Omental fat pad (tissue), 4 donors: ENCODE measurements at places on chromosomes 12 and 14.

- no peak for DNase-seq
Observed at GRCh38 chr12:3604748-3605586, 114.0 kb downstream of the PRMT8 start.

DNA sequence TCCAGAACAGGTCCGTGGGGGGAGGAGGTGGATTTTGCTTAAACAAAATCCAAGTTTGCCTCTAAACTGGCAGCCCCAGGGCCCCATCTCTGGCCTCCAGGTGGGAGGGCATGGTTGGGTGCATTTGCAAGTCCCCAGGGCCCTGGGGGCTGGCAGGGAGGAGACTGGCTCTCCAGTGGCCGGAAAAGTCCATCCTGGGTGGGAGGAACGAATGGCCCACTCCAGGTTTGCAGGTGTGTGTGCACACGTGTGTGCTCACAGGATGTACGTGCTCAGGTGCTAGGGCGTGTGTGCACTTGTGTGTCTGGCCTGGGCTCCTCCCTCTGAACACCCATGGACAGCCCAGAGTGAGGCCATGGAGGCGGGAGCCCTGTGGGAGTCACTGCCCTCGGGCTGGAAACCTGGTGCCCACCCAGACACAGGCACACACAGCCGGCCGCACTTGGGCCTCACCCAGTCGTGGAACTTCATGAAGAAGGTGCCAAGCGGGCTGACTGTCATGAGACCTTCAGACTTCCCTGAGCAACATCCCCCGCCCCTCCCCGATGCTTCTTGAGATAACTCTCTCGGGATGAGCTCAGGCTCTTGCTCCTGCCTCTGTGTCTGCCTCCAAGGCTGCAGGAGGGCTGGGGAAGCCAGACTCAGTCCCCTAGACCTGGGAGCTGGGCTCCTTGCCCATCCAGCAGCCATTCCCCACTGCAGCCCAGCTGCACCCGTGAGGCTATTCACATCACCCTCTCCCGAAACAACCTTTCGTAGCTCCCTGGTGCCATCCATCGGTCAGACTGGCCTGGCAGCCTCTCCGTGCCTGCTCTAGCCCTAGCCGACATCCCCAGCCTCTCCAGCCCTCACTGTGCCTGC, 9.4 kb downstream of the AHNAK2 start:
- no peak for DNase-seq

- no peak for DNase-seq
Observed at GRCh38 chr12:124036657-124037109, 63.7 kb downstream of the ZNF664 start.

DNA sequence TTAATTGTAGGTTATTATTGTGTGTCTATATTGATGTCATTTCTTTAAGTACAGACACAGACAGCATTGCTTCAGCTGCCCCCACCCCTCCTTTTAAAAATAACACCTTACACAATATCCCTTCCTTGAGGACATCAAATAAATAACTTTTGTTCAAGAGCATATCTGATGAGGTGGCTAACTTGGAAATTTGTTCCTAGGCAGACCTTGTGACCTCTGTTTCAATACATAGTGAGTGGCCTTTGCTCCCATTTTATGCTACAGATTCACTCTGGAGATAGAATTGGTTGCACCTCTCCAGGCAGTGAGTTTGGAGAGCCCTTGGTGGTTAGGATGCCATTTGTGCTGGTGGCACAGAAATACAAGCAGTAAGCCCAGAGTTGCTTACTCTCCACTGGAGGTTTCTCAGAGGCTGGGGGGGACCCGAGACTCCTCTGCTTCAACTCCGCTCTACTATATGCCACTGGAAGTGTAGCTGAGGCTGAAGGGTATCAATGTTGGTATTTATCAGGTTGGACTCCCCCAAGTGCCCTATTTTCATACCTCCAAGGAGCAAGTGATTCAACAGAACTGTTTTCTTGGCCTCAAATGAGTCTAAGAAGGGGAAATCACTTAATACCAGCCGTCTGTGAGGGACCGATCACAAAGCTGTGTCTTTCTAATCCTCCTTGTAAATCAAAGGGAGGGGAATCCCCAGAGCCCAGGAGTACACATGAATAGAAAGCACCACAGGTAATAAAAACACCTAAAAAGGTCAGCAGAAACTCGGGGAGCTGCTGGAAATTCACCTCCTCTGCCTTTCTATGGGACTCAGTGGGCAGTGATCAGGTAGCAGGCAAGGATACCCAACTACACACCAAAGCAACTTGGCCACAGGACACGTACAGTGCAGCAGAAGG, 463.1 kb downstream of the RAD51B start:
- DNase-seq = no peak

DNA sequence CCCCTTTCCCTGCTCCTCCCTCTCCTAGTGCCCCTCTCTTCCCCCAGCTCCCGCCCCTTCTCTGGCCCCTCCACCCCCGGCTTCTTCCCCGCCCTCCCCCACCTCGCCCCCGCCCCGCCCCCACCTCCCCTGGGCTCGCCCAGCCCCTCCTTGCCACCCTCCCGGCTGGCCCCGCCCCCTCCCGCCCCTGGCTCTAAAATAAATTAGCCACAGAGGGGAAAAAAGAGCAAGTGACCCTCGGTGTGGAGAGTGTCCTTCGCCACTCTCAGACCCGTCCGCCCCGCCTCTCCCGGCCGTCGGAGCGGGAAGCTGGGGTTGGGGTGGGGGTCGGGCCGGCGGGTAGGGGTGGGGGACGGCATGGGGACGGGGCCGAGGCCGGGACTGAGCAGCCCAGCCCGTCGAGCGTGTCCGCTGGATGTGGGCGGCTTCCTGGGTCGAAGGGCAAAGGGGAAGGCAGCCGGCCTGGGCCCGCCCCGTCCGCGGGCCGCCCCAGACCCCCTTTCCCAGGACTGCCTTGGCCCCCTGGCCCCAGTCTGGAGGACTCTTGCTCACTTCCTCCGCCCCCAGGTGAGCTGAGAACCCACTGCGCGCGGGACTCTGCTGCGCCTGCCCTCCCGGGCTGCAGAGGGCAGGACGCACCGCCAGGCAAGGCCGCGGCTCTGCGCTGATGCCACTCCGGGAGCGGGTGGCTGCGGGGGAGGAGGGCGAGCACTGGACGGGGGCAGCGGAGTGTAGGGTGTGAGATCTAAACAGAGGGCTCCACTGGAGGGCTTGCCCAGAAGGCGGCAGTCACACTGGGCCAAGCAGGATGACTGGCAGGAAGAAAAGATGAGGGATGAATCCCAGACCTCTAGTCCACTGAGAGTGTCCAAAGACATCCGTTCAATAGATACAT, 570 bp upstream of the FIGNL2 start:
- no peak for DNase-seq

DNA sequence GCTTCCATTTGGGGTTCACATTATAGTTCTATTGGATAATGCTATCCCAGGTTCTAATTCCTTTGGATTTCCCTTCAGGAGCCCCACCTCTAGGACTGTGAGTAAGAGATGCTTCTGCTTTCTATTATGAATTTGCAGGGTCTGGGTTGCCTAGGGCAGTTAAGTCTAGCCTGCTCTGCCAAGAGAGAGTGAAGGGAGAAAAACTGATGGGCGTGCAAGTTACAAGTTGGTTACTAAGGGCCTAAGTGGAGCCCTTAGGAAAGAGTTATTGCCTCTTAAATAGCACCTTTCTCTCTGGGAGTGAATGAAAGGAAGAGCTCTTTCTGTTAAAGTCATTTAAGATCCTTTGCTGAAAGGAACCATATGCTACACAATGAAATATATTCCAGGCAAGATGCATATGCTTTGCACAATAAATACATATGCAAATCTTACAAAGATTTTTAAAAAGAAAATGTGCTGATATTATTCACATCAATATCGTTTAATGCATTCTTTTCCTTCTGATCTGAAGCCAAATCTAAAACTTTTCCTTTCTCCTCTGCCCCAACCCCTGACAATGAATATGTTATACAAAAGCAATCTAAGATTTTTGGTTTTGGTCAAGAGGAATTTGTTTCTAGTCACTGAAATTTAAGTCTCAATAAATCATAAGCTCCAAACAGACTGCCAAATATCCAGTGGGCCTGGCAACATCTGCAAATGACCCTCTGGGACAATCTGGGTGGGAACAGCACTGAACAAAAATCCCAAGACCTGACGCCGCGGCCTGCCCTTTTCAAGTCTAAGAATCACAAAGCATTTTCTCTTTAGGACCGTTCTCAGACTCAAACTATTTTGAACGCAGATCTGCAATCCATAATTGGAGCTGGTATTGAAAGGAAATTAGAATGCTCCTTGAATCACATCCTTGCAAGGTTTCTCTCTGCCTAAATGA, 586.7 kb downstream of the ETNK1 start:
- DNase-seq = no peak

- no peak for DNase-seq
Observed at GRCh38 chr14:73124180-73124894, 12.0 kb upstream of the PSEN1 start.

DNA sequence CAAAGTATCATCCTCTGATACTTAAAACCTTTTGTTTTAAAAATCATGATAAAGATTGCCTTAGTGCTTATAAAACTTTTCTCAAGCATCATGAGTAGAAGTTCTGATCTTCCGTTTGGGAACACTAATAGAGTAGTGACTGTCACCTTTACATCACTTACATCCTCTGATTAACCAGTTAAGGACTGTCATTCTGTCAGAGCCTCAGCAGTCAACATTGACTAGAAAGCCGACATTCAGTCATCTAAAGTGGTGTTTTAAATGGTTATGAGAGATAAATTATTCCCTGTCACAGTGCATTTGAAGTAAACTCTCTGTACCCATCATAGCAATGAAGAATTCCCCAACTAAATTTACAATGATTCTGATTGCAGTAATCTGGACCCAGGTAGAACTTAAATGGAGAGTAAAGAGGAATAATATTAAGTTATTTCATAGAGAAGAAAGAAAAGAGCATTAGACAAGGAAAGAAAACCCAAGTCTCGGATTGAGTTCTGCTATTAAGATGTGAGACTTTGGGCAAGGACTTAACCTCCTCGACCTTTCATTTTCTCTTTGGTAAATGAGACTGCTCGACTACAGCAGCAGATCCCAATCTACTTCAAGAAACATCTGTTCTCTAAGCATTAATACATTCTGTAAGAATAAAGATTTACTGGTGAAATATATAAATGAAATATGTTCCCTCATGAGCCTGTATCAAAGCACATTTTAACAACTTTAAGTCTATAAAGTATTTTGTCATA, 563.9 kb upstream of the LMO3 start:
- no peak for DNase-seq

GRCh38 chr12:6752167-6752920, 597 bp downstream of the MLF2 start:
- DNase-seq = no peak

GRCh38 chr14:105427412-105427811, 7.8 kb downstream of the MTA1 start:
- no peak for DNase-seq

- DNase-seq = no peak
Observed at GRCh38 chr14:24406416-24406815, 7.6 kb downstream of the NYNRIN start.

GRCh38 chr14:100902295-100903133, 1.0 kb downstream of the RTL1 start:
- no peak for DNase-seq

DNA sequence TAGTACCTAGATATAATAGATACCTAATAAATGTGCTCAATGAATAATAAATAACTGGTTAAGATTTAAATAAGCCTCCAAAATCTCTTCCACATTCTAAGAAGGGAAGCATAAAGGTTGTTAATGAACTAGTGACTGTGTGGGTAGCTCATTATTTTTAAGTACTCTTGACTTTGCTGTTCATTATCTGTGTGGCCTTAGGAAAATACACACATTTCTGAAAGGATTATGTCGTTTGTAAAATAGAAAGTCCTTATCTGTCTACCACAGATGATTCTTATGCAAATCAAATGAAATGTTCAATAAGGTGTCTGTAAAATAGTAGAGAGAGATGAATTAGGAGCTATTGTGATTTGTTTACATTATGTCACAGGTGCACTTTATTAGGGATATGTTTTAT, 119.5 kb downstream of the LRRK2 start:
- DNase-seq = no peak

GRCh38 chr12:30839643-30840220, 85.0 kb upstream of the CAPRIN2 start:
- no peak for DNase-seq

- DNase-seq = no peak
Observed at GRCh38 chr14:65941091-65941490, 528.6 kb downstream of the FUT8 start.

GRCh38 chr14:68607081-68607866, 185.6 kb downstream of the ZFP36L1 start:
- DNase-seq = no peak

DNA sequence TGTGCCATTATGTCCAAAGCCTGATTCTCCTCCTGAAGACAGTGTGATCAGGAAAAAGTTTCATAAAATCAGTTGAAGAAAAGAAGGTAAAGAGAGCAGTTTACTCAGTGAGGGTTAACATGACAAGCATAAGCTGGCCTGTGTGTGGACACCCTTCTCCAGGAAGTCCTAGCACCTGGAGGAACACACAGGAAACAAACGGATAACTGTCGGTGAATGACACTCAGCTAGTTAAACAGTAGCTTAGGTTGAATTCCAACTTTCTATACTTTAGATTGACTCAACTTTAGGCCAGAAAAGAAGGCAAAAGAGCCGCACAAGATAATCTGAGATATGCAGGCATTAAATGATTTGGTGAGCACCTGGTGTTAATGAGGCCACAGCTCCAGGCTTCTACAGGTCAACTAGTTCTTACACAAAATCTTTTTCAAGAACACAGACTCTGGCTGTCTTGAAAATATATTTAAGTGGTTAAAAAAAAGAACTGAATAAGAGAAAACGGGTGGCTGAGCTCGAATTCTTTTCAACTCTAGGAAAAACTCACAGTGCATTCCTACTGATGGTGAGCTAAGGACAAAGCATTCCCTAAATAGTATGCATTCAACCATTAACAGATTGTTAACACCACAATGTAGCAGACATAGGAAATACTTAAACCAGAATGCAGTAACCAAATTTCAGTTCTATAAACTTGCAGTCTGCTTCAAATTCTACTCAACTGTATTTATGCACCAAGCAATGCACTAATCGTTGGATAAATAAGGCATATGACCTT, 56.9 kb upstream of the TSPAN8 start:
- no peak for DNase-seq

- no peak for DNase-seq
Observed at GRCh38 chr12:100830003-100830795, 35.6 kb downstream of the ANO4 start.

DNA sequence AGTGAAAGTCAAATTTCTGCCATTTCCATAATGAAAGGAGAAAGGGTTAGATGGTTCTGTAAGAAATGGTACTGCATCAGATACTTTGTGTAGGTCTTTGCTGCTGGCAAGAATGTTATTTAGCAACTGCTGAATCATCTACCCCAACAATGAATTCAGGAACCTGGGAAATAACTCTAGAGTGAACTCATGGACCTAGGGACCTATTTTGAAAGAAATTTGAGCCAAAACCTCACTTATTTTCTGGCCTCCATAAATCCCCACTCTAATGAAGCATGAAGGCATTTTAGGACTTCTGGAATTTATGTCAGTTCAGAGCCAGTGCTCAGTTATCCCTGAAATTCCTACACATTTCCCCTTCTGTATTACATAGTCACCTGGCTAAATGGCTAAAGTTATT, 50.9 kb upstream of the CPNE8 start:
- no peak for DNase-seq
